Fibroblast of skin of back (primary cell): ENCODE measurements at places on chromosomes 12 and 14.

GRCh38 chr14:94805680-94806288 is 35.9 kb upstream of the GSC start:
- DNase-seq = peak; percentile 3

DNA sequence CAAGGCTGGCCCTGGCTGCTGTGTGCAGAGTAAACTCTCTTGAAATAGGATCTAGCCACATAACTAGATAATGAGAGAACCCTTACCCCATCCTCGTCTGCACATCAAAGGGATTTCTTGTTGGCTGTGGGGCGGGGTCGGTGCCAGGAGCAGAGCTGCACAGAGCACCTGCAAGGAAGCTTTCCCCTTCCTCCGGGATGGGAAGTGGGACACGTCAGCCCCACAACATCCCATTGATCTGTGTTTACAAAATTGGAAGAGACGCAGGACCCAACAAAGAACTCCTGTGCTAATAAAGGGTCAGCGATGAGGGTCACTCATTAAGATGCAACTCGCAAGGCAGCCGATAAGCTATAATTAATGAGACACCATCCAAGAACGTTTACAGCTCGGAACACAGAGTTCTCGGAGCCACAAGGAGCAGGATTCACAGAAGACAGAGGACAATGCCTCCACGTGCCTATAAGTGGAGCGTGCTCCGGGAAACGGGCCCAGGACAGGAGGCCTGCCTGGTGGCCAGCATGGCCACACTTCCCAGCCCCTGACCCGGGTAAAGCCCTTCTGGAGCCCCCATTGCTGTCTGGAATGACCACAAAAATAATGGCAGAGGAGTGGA is 171.5 kb downstream of the SLC15A4 start:
- DNase-seq = no peak

GRCh38 chr12:89477633-89478279 is 46.8 kb downstream of the GALNT4 start:
- DNase-seq = no peak

DNA sequence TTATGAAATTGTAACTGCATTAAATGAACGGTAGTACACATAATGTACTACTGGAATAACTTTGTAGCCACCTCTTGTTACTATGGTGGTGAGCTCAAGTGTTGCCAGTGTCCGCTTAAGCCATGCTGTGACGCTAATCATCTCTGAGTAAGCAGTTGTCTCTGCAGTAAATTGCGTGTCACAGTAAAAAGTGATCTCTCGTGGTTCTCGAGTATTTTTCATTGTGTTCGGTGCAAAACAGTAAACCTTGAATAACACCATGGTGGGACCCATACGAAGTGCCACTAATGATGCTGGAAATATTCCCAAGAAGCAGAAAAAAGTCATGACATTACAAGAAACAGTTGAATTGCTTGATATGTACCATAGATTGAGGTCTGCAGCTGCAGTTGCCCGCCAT is 524.8 kb downstream of the SOX5 start:
- DNase-seq = no peak

DNA sequence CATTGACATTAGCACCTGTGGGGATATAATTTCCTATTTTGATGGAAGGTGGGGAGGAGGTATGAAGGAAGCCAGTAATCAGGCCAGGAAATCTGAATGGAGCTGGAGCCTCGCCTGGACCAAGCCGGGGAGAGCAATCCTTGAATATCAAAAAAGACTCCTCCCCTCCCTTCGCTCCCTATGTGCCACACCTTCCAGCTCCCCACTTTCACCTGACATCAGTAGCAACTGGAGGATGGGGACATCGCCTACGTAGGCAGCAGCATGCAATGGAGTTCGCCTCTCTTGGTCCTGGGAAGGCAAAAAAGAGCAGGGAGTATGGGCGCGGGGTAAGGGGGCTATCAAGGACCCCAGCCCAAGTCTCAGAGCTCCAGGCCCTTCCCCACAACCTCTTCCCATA is 1.1 kb downstream of the ANKRD52 start:
- no peak for DNase-seq

- no peak for DNase-seq
These were observed 185.1 kb downstream of the MDGA2 start for GRCh38 chr14:47490353-47490752.

- no peak for DNase-seq
These were observed 35.9 kb downstream of the SLC15A4 start for GRCh38 chr12:128787827-128788226.

- no peak for DNase-seq
These were observed 56.7 kb downstream of the DGLUCY start for GRCh38 chr14:91170504-91171121.

DNA sequence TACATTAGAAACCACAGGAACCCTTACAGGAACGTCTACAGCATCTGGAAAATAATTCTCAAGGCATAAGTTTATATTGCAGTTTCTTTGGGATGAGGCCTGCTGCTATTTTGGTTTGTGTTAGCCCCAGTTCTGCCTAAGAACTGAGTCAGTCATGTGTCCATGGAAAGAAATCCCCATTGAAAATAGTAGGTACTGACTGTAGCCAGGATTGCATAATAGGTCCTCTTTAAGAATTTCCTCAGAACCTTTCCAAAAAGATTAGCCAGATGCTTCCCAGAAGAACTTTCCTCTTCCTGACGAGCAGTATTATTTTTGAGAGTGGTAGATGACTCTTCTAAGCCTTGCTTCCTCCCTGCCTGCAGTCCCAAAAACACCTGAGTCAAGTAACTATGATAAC is 52.6 kb downstream of the RASSF8 start:
- DNase-seq = peak; percentile 60

GRCh38 chr14:93337143-93337753 is 4.4 kb upstream of the BTBD7 start:
- no peak for DNase-seq

DNA sequence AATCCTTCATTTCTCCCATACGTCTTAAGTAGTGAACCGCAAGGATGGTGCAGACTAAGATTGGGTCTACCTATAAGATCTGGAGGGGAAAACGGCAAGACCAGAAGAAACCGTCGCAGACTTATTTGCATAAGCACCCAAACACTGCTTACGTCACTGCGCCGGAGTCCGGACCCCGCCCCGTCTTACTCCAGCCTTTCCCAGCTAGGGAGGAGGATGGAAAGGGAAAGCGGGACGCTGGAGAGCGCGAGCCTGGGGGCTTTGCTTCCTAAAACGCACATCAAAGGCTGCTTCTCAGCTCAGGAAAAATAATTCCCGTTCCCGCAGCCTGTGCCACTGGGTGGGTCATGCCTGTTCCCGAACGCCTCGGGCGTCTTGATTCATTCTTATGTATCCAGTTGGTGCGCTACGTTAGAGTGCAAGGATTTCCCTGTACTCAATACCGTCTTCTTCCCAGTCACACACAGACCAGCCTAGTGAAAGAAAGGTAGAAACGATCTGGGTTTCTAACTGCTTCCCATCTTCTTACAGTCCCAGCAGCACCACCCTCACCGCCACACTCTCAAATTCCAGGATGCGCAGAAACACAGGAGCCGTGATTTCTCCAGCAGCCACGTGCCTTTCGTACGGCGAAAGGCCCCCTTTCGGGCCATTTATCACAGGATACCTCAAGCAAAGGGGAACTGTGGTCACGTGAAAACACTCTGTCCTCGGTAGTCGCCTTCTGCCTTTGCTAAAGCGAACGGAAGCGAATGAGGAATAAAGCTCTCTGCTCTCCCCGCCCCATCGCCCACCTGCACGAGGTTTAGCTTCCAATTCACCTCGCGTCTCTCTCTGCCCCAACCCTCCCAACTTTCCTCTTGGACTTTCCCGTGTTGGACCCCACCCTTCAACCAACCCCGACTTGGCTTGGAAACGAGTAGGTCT is 1.1 kb downstream of the SLC6A15 start:
- peak; percentile 63 for DNase-seq

DNA sequence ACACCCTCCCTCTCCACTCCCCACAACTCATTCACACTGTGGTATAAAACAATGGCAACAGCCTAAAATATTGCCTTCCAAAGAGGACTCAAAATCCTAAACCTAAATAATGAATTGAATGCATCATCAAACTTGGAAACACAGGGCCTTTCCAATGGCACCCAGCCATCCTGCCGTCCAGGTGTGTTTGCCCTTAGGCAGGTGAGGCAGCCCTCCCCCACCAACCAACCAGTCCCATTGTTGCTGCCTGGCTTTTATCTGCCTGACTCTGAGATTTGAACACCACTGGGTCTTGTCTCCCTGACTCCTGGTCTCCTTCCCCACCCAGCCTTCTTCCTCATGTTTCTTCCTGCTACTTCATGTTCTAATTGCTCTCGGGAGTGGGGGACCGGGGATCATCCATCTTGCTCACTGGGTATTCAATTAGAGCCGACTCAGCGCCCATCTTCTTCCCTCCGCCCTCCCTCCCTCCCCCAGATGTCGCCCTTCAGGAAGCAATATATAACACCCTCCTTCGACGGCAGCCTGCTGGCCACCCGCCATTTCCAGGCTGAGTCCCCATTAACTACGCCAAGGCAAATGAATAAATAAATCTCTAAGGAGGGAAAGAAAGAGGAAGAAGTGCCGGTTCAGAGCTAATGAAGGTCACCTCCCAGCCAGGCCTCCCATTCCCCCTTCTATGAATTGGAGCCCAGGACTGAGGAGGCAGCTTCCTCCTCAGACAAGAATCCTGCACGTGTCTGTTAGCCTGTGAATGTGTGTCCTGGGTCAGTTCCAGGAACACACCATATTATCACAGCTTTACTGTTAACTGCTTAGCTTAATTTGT is 36.3 kb upstream of the NTF3 start:
- no peak for DNase-seq

DNA sequence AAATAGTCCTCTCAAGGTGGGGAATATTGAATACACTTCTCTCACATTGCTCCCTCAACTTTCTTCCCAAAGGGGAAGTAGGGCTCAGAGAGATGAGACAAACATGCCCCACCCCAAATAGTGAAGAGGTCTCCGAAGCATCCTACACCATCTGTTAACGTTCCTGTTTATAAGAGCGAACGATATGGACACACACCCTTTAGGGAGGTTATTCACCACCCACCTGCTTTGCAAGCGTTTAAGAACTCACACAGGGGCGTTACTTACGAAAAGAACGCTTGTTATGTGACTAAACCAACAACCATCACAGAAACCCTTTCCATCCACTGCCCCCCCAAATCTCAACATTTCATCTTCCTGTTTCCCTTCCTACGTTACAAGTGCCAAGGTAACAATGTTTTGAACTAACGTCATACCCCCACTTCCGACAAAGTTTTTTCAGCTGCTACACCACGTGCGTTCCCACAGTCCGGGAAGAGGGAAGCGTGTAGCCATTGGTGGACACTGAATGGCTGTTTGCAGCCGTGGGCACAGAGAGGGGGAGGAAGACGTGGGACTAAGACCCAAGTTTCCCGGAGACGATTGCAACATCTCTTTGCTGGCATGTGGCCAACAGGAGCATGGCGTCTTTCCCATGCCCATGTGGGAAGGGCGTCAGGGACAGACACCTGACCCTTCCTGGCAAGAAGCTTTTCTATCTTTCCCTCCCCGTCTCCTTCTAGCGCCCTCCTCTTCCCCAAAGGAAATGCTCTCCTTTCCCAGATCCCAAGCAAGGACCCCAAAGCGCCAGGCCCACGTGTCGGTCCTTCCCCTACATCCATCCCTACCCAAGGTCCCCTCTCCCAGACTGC is 1.2 kb downstream of the YBX3 start:
- DNase-seq = peak; percentile 91

GRCh38 chr14:64951724-64952123 is 9.2 kb upstream of the GPX2 start:
- DNase-seq = no peak

GRCh38 chr14:99182548-99183250 is 89.3 kb downstream of the BCL11B start:
- no peak for DNase-seq

- no peak for DNase-seq
These were observed 41.2 kb downstream of the SH2B3 start for GRCh38 chr12:111446631-111447570.

DNA sequence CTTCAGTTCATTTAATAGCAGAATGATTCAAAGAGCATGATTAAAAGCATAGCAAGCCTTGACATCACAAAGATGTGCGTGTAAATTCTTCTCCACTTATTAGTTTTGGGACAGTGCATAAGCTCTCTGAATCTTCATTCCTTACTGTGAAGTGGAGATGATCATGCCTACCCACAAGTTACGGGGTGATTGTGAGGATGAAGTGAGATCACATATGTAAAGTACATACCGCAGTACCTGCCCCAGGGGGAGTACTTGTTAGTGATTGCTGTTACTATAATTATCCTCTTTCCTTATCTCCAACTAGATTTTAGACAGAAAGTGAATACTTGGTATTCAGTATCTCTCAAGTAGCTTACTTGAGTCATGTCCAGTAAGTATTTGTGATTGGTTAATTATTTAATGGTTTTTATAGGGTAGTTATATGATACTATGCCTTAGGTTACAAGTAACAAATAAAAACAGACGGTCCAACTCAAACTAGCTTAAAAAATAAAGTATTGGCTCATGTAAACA is 6.0 kb downstream of the RAD9B start:
- DNase-seq = no peak

DNA sequence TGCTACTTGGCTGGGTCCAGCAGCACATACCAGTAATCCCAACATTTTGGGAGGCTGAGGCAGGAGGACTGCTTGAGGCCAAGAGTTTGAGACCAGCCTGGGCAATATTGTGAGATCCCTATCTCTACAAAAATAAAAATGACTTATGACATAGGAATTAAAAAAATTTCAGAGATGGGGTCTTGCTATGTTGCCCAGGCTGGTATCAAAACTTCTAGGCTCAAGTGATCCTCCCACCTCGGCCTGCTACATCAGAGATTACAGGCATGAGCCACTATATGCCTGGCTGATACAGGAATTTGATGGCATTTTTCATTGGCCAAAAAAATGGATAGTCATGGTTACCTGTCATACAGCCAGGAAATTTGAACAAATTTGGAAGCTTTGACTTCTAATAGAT is 54.6 kb downstream of the ZC3H14 start:
- DNase-seq = no peak

DNA sequence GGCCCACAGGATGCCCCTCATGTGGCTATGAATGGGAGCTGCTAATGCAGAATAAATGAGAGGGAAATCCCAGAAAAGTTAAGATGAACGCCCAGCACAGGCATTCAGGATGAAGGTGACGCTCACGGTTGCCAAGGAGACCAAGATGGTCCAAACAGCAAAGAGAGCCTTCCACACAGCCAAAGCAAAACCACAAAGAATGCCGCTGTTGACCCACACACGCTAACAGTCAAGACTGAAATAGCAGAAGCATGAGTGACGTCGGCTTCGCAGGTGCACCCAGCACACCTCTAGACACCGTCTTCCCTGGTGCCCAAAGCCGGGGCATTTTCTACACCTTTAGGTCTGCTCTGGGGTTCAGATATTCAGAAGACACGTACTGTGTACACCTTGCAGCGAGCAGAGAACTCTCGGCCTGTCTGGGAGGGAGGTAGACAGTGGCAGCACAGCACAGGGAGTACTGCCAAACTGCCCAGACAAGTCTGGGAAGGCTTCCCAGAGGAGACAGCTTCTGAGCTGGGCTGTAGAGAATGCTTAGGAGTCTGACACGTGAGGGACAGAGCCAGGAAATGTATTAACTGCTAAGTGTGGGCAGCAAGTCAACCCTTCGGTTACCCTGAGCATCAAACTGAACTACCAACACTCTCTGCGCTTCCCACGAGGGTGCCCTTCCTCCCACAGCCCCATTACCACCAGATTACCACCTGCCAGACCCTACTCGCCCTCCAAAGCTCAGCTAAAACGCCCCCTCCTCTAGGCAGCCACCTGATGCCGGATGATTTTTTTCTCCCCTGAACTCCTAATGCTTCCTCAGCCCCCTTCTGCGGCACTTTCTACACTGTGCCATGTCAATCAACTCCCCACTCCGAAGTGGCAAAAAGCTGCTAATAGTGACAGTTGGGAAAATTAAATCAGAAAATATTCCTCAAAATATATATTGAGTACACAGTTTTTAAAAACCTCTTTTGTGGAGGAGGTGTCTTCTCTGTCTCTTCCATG is 50.1 kb downstream of the CCDC88C start:
- DNase-seq = peak; percentile 33
